ENCODE measurements at places on chromosomes 3 and 15.

GRCh38 chr3:132726341-132726823 lies 4.2 kb upstream of the NPHP3 start:
- peak; percentile 71 for DNase-seq

- DNase-seq = no peak
Measured at GRCh38 chr15:78726870-78727551, 84.3 kb downstream of the ADAMTS7 start.

- DNase-seq = no peak
Measured at GRCh38 chr3:28751864-28752263, 403.2 kb upstream of the AZI2 start.

GRCh38 chr3:72317491-72317890 lies 530.8 kb downstream of the SHQ1 start:
- DNase-seq = no peak

- no peak for DNase-seq
Measured at GRCh38 chr3:12884790-12885582, 43.6 kb upstream of the RPL32 start.

DNA sequence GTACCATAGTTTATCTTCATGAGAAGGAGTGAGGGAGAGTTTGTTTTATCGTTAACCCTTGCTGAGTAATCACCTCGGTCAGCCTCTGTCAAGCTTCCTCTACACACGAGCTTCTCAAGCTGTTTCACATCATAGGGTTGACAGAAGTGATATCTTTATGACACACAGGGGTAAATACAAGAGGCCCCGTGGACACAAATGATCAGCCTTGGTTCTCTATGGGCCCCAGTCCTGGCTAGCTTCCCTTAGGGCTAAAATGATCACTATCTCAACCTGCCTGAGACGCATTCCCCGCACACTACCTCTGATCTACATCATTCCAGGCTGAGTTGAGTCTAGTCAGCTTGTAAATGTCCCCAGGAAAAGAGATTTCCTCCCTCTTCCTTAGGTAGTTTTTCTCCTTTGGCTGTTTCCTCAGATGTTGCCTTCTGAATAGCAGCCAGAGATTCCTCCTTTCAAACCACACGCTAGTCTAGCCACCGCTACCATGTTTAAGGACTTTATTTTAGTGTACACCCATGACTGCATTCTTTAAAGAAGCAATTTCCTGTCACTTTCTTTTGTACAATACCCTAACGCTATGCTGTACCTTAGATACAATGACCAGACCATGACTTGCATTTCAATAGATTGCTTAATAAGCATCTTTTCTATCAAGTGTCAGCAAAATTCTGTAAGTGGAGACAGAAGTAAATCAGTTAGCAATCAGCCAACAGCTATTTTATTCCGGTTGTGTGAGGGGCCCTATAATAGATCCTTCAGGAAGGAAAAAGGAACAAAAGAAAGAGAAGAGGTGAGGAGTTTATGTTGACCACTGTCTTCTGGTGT lies 35.1 kb upstream of the PPARG start:
- DNase-seq = no peak

- no peak for DNase-seq
Measured at GRCh38 chr15:96514607-96515285, 184.2 kb downstream of the NR2F2 start.

- no peak for DNase-seq
Measured at GRCh38 chr15:85741021-85741421, 53.7 kb downstream of the KLHL25 start.

GRCh38 chr3:9347887-9348286 lies 15.0 kb upstream of the THUMPD3 start:
- no peak for DNase-seq

DNA sequence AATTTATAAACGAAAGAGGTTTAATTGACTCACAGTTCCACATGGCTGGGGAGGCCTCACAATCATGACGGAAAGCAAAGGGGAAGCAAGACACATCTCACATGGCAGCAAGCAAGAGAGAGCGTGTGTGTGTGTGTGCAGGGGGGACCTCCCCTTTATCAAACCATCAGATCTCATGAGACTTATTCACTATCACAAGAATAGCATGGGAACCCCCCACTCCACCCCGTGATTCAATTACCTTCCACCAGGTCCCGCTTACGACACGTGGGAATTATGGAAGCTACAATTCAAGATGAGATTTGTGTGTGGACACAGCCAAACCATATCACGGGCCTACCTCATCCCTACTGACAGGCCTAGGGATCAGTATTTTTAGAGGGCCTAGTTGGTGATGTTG lies 3.1 kb upstream of the EPHB1 start:
- DNase-seq = no peak

- DNase-seq = no peak
Measured at GRCh38 chr15:56996746-56997470, 78.5 kb downstream of the TCF12 start.

GRCh38 chr15:31346367-31347066 lies 19.9 kb downstream of the KLF13 start:
- DNase-seq = no peak

DNA sequence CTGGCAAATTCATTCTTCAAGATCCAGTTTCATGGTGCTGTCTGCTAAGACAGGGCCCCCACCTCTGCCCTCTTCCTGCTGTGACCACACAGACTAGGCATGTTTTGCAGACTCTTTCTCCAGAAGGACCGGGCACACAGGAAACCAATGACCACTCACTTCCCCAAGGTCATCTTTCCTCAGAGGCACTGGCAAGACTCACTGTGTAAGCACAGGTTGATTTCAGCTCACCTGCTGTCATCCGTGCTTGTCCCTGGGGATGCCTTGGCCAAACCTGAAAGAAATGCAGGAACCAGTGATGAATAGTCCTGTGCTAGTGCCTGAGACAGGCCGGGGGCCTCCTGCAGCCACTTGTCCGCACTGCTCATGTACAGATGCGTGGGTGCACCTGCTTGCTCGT lies 33.5 kb downstream of the ALS2CL start:
- no peak for DNase-seq

- no peak for DNase-seq
Measured at GRCh38 chr3:110783541-110783940, 288.1 kb upstream of the NECTIN3 start.

- no peak for DNase-seq
Measured at GRCh38 chr3:129415830-129416229, 12.6 kb downstream of the EFCAB12 start.

- no peak for DNase-seq
Measured at GRCh38 chr15:91566141-91566540, 287.4 kb upstream of the SLCO3A1 start.

DNA sequence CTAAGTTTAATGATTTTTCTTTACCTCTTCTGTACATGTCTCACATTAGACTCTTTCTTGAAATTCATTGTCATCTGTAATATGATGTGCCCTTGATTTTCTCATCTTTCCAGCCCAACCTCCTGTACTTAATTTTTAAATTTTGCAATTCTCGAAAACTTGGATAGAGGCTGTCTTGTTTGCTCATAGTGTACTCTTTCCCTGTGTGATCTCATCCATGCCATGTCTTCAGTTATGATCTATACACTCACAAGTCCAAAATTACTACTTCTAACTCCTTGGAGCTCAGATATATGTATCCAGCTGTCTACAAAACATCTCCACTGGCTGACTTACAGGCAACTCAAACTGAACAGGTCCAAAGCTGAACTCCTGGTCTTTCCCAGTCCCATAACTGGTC lies 42.2 kb downstream of the CD200 start:
- DNase-seq = no peak

DNA sequence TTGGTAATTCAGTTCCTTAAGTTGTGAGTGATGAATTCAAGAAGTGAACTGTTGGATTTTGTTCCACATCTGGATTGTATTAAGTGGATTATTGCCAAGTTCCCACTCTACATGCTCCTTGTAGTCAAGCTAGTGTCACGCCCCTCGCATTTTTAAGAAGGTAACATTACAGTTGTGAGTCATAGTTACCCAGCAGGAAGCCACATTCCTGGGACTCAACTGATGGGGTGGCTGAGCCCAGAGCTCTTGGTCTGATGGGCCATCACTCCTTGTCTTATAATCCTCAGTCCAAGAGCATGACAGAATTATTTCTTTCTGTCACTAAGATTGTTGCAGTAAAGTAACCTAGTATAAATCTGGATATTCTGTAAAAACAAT lies 102.7 kb downstream of the PTPRG start:
- DNase-seq = no peak

DNA sequence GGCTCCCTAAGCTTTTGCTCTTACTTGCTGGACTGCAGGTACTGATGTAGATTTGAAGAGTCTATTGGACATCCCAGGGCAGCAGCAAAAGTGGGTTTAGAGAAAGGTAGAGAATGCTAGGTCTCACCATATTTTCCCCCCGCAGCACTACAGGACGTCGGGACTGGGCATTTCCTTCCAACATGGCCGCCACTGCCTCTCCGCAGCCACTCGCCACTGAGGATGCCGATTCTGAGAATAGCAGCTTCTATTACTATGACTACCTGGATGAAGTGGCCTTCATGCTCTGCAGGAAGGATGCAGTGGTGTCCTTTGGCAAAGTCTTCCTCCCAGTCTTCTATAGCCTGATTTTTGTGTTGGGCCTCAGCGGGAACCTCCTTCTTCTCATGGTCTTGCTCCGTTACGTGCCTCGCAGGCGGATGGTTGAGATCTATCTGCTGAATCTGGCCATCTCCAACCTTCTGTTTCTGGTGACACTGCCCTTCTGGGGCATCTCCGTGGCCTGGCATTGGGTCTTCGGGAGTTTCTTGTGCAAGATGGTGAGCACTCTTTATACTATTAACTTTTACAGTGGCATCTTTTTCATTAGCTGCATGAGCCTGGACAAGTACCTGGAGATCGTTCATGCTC lies 11.2 kb downstream of the CYP8B1 start:
- DNase-seq = no peak

GRCh38 chr15:100205549-100206295 lies 136.1 kb downstream of the ADAMTS17 start:
- no peak for DNase-seq

GRCh38 chr3:64595253-64595694 lies 92.5 kb downstream of the ADAMTS9 start:
- DNase-seq = no peak

GRCh38 chr3:133749427-133750258 lies 3.5 kb downstream of the TF start:
- no peak for DNase-seq

DNA sequence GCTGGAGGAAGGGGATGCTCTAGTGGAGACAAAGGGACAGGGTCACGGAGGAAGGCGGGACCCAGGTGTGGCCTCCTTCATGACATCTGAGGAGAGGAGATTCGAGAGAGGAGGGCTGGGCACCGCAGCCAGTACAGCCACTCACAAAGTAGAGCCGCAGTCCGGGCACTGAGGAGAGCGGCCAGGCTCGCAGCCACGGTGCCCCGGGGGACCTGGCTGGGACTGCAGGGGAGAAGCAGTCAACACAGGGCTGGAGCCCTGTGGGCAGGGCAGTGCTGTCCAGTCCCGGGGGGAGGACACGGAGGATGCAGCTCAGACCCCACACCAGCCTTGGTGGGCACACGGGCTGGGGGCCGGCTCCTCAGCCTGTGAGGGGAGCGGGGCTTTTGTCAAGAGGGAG lies 40.3 kb downstream of the HMCES start:
- no peak for DNase-seq

GRCh38 chr15:80744826-80745225 lies 34.3 kb upstream of the CEMIP start:
- DNase-seq = no peak

GRCh38 chr3:127984241-127984975 lies 67.8 kb upstream of the SEC61A1 start:
- no peak for DNase-seq

DNA sequence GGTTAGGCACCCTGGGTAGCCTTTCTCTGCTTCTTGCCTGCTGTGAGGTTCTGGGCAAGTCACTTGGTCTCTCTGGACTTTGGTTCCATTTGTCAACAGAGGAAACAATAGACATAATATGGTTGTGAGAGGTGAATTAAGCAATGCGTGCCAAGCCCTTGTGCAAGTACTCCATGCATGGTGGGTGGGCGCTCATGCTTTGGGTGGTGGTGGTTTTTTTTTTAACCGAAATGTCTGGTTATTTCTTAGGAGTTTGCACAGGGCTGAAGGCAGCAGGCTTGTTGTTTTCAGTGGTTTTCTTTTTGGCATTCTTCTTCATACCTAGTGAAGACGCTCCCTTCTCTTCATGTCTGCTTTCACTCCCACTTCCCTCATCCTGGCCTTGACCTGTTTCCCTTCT lies 84.2 kb upstream of the LRTM1 start:
- DNase-seq = no peak

GRCh38 chr15:71294911-71295602 lies 179.8 kb downstream of the THSD4 start:
- DNase-seq = no peak

DNA sequence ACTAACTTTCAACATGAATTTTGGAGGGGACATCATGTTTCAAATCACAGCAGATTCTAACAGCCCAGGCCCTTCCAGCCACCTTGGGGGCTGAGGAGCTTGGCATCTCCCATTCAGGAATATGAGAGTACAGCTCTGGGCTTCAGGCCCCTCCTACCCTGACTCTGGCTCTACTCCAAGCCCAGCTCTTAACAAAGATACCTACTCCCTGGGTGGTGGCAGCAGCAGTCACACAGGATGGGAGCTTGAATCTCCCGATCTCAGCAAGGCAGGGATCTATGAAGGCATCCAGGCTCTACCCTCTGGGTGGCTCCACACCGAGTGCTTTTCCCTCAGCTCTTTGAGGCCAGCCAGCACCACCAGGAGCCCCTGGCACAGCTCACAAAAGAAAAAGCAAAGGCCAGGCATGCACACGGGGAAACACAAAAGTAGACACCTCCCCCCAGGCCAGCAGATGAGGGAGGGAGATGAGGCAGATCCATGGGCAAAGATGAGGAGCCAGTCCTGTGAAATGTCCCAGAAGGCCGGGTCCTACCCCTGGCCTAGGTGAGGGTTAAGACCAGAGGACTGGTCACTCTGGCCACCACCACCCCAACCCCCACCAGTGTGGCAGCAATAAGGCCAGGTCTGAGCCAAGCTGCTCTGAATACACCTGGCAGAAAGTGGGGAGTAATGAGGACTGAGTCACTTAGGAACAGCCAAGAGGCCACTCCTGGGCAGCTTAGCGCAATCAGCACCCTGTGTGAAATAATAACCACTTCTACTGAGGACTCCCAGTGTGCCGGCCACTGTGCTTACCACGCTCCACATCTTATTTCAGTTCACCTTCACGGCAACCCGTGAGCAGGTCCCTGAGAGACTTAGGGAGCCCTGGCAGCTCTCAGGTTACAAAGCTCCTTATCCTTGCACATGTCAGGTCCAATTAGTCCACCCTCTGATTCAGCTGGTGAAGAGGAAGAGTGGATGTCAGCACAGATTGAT lies 24.3 kb downstream of the PLA2G4F start:
- peak; percentile 64 for DNase-seq

Data from NCI-H1092 treated with DMSO at 0.1 percent for 48 hours (cell line).